Activated naive CD4-positive, alpha-beta T cell (primary cell): ENCODE measurements at places on chromosomes 1 and 21.

- no peak for DNase-seq
Observed at GRCh38 chr21:18026359-18026758, 207.2 kb upstream of the C21orf91 start.

- DNase-seq, result peak; percentile 23
Observed at GRCh38 chr1:226110249-226111097, 48.0 kb downstream of the H3-3A start.

- DNase-seq, result no peak
Observed at GRCh38 chr1:227869851-227870305, 54.4 kb downstream of the PRSS38 start.

DNA sequence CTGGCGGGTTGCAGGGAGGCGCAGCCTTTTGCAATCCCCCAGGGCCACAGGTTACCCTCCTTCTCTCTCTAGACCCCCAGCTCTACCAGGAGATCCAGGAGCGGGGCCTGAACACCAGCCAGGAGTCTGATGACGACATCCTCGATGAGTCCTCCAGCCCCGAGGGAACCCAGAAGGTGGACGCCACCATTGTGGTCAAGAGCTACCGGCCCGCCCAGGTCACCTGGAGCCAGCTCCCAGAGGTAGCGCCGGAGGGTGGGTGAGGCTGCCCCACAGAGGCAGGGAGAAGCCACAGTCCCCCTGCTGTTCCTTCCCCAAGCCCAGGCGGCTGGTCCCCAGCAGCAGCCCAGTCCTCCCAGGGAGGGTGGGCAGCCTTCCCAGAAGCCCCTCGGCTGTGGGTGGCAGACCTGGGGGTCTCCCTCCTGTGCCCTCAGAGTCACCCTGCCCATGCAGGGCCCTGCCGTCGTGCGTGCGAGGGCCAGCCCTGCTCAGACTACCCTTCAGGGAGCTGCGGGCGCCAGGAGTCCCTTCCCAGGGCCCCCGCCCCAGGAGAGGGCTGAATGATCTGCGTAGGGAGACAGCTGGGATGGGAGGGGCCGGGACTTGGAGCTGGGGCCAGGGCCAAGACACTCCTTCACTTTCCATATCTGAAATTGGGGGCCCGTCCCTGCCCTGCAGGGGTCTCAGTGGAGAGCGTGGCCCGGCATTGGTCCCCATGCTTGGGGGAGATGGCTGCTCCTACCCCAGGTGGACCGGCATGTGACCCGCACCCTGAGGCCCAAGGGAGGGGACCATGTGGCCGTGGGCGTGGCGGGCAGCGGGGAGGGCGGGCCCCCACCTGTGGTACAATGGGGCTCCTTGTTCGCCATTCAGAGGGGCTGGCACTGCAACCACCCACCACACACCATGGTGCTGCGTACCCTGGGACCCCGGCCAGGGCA lies 12.9 kb downstream of the ARHGEF16 start:
- DNase-seq, result no peak

- DNase-seq, result no peak
Observed at GRCh38 chr1:170145770-170146676, at the start of gene NTMT2. NTMT2 (plus strand) TSS chr1:170145959; CDS start chr1:170146108, 149 bp downstream.

GRCh38 chr21:40555021-40555528 lies 291.9 kb downstream of the DSCAM start:
- no peak for DNase-seq

GRCh38 chr1:180916012-180916770 lies 3.5 kb downstream of the KIAA1614 start:
- no peak for DNase-seq

DNA sequence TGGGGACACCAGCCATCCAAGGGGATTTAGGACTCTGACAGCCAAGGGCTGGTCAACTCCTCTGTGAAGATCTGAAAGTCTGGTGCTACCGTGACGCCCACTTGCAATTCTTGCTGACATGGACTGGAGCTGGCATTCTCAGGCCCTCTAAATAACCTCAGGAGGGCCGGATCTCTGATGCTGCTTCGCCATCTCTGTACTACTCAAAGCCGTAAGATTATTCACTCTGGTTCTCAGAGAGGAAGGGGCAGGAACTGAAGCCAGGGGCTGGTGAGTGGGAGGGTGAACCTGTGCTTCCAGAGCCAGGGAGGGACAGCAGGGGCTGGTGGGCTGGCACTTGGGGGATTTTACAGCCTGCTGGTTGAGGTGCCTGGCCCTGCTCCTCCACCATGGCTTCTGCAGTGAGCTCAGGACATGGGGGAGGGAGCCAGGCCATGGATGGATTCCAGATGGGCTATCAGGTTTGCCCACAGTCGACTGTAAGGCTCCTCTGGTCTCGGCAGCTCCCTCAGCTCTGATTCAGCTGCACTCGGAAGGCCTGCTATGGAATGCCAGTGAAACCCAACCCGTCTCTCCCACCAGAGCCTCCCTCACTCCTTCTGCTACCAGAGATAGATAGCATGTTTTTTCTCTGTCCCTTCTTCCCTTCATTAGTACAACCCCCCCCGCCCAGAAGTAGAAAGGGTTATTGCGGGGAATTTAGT lies 84.5 kb downstream of the PLXNA2 start:
- DNase-seq, result no peak

- no peak for DNase-seq
Observed at GRCh38 chr1:30964706-30965105, 56.1 kb upstream of the SDC3 start.

GRCh38 chr1:158819461-158820443 lies 11.4 kb upstream of the MNDA start:
- no peak for DNase-seq

- no peak for DNase-seq
Observed at GRCh38 chr1:225418598-225418997, 9.2 kb downstream of the LBR start.

GRCh38 chr1:21117597-21118001 lies 59.1 kb downstream of the EIF4G3 start:
- DNase-seq, result no peak

- DNase-seq, result no peak
Observed at GRCh38 chr1:244065063-244065793, 14.1 kb downstream of the ZBTB18 start.

DNA sequence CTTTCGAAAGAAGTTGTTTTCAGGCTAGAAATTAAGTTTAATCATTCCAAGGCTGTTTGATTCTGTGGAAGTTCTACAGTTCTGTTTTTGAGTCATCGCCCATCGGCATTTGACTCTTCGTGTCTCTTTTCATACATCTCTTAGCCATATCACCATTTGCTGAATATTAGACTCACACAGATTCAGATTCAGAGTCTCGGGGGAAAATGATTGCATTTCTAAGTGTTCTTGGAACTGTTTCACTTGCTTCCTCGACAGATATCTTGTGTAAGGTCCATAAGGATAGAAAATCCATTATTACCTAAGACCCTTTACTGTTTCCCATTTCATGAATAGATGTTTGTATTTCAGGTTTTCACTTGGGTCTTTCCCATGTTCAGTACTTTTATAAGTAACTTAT lies 237.0 kb upstream of the SGIP1 start:
- DNase-seq, result no peak

- no peak for DNase-seq
Observed at GRCh38 chr1:162387226-162388082, 5.9 kb downstream of the C1orf226 start.

DNA sequence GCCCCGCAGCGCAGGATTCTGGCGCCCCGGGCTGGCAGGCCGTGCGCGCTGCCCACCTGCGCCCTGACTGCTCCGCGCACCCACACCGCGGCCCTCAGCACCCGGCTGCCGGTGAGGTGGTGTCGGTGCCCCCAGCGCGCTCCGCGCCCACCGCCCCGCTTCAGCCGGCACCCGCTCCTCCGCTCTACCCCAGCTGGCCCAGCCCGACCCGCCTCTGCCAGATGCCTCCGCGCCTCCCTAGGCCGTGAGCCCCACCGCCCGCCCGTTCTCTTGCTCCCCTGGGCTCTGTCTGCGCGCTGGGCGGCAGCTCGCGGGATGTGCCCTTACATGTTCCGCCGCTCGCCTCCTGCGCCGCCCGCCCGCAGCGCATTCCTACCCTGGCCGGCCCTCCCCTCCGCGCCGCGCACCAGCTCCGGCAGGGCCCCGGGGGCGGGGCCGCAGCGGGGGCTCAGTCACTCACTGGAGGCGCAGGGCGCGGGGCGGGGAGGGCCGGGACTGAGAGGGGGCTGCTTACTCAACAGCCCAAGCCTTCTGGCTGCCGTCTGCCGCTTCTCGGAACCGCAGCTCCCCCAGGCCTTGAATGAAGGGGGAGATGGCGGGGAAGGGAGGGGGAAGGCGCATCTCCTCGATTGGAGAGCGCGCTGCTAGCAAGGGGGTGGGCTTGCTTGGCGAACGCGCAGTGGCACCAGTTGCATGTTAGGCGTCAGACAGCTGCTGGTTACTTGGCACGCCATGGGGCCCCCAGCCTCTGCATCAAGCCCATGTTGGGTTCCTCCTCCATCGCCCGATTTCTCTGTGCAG lies at the start of gene PHLDA3:
Gene PHLDA3 (minus strand): TSS at position 345 of the 801 bp plus-strand sequence. CDS start 402 bp downstream, outside the sequence.
- no peak for DNase-seq

GRCh38 chr1:208516780-208517179 lies 272.6 kb upstream of the PLXNA2 start:
- no peak for DNase-seq

GRCh38 chr1:8202182-8202905 lies 115.6 kb upstream of the SLC45A1 start:
- DNase-seq, result no peak

DNA sequence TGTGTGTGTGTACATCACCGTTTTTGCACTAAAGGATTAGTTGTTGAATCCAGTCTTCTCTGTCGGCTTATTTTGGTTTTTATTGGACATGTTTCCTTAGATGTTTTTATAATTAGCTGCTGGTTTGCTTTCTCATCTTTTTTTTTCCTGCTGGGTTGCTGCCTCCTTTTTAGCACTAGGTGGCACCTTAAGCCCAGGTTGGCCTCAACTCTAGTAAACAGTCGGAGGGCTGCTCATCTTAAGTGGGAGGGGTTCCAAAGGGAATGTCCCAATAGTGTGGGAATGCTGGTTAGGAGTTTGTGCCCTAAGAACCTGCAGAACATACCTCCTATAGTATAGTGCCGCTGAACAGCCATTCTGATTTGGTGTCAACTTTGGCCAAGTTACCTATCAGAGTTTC lies 570.1 kb upstream of the CXADR start:
- DNase-seq, result no peak

DNA sequence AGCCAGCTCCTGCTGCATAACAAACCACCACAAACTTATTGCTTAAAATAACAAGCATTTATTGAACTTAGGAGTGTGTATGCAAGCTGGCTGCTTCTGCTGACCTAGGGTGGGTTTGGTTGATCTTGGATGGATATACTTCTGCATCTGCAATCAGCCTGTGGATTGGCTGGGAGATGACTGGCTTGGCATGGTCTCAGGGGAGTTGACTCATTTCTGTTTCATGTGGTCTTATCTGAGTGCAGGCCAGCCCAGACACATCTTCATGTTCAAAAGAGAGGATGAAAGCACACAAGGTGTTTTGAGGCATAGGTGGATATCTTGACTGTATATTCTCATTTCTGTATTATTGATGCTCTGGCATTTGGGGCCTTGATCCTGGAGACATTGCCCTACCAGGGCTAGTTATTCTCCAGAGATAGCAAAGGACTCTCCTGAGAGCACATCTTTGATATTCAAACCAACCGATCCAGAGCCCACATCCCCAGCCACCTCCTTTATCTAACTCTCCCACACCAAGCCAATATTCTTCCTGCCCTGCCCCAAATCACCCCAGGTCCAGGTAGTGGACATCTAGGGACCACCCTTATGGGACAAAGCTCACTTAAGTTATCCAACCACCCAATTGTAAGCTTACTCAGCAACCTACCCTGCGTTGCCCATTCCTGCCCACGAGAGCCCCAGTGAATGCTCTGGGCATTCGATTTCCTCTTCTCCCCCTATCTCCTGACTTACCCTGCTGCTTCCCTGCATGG lies 350.8 kb downstream of the PTPRU start:
- no peak for DNase-seq

DNA sequence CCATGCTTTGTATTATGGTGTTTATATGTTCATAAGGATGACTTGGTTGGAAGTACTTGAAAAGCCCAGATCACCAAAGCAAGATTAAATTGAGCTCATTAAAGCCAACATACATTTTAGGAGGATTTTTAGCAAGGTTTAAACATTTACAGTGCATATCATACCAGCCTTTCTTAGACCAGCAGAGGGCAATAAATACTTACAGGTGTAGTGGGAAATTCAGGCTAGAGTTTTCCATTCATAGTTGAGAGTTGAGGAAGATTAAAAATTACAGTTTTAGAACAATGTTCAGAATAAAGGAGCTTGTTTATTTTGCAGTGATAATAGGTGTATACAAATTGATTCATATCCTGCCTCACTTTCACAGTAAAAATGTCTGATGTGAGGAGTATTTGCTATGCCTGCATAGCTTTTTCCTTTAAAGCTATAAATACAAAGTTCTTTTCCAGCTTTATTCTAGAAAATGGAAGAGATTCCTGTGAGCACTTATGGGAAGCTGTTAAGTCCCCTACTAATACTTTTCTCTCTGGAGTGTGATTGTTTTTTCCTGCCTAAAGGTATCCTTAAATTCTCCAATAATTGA lies 35.3 kb downstream of the DTL start:
- no peak for DNase-seq

DNA sequence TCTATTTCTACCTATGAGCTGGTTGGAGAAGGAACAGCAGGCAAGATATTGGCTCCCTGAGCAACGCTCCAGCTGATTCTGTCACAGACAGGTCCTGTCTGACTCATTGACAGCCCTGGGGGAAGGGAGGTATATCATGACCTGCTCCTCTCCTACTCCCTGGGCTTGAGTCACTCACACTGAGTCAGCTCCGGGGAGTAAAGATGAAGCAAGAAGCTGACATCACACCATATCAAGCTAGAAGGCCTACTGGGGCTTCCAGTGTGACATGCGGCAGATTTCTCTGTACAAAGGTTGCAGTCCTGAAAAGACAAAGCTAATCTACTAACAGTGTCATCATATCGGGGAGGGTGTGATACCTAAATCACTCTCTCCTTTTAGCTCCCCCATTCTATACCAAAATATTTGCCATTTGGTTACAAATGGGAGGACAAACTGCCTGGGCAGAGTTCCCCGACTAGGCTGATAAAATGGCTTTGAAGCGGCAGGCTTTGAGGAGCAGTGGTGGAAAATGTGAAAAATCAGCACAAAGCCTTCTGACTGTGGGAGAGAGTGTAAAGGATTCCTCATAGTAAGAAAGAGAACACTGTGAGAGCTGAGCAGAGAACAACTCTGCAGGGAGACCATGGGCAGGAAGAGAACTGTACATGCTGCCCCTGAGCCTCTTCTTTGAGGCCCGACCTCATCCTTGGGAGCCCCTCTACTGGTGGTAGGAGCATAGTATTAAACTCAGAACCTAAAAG lies 15.5 kb downstream of the PI4KB start:
- peak; percentile 43 for DNase-seq

- DNase-seq, result no peak
Observed at GRCh38 chr1:204944662-204945061, 74.0 kb downstream of the NFASC start.

GRCh38 chr1:239288820-239289554 lies 97.4 kb upstream of the CHRM3 start:
- no peak for DNase-seq
